Occipital lobe (tissue), 3 donors: ENCODE measurements at places on chromosomes 5 and 9. TPM values are rescaled to one million over a fixed set of nuclear protein-coding genes. Genes with fewer than 3 reads are reported as not detected.

GRCh38 chr9:86734771-86735170 is 212.5 kb downstream of the GAS1 start:
- DNase-seq: no peak

DNA sequence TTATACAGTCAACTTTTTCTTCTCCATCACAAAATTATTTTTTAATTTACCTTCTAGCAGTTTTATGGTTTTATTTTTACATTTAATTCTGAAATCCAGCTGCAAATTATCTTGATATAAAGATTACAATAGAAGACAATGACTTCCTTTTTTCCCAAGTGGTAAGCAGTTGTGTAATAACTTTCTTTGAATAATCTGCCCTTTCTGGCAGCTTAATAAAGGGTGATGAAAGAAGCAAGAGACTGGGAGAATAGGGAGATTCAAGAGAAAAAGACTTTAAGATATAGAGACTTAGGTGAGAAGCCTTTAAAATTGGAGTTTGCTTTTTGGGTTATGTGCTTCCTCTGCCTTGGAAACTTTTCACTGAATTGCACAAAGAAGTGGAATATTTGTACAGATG is 100.4 kb upstream of the FREM1 start:
- DNase-seq: no peak

Gene PCDHGA2
- 6.9 TPM for total RNA-seq

Gene NOXA1
- total RNA-seq: 2.0 TPM

Gene ESM1
- 0.47 TPM for total RNA-seq
